ENCODE measurements at places on chromosomes 1 and 21.

DNA sequence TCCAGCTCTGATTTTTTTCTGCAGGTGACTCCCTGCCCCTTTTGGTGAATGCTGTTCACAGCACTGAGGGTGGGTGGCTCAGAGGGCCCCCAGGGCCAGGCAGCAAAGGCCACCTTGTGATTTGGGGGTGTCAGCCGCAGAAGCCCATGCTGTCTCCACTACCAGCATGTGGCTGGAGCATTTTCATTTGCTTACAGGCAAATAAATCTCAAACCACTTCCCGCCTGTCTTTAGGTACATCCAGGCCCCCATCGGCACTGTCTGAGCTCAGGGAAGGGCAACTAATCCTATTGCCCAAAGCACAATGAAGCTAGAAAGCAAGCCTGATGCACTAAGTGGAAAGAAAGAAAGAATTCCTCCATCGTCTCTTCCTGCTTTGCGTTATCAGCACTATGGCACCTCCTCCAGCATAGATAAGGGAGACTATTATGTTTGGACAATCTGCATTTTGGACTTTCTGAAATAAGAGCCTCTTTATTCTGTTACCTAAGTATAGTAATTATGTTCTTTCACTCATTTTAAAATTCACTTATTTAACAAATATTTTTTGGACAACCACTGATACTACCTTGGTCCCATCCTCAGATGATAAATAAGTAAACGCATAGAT is 100.5 kb upstream of the TLR5 start:
- no peak for DNase-seq

DNA sequence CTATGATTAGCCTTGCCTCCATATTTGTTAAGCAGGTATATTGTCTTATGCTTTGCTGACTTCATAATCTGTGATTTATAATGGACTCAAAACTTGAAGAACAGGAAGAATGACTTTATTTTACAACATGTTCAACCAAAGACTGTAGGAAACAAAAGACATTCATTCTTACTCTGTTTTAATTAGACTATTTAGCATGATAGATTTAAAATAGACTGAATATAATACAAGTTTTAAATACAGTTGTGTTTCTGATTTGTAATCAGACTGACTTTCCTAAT is 63.1 kb downstream of the CDC14A start:
- DNase-seq, result no peak

DNA sequence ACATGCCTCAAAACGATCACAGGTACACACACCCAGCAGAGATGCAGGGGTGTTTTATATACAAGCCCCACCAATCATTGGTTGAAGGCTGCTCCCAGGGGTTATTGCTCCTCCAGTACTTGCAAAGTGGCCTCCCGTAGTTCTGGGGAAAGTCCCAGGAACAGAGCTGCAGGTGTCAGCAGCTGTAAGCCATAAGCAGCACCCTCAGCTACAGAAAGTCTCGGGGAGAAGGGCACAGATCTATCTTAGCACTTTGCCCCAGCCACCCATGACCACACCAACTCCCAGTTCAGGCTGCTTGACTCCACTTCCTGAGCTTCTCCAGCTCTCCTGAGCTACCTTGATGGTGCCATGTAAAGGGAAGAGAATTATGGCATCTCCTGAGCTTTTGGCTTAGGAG is 222.7 kb upstream of the GJB5 start:
- DNase-seq, result no peak

DNA sequence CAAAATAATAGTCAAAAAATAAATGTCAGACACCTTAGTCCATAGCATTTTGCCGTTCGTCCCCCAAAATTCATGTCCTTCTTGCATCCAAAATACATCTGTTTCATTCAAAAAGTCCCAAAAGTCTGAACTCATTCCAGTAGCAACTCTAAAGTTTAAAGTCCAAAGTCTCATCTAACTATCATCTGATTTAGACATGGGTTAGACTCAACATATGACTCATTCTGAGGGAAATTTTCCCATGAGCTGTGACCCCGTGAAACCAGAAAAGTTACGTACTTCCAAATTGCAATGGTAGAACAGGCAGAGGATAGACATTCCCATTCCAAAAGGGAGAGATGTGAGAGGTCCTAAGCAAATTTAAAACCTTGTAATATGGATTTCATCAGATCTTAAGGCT is 48.6 kb upstream of the CACHD1 start:
- DNase-seq, result no peak

- peak; percentile 2 for DNase-seq
Measured at GRCh38 chr1:160251687-160252526, 10.4 kb downstream of the DCAF8 start.

- DNase-seq, result no peak
Measured at GRCh38 chr1:171112119-171112518, 21.4 kb downstream of the FMO3 start.

GRCh38 chr1:23555270-23555985 is 3.9 kb downstream of the ID3 start:
- no peak for DNase-seq

GRCh38 chr1:205632669-205633169 is 908 bp upstream of the ELK4 start:
- no peak for DNase-seq

- peak; percentile 60 for DNase-seq
Measured at GRCh38 chr1:47865881-47866535, 131.2 kb downstream of the TRABD2B start.

GRCh38 chr1:233333086-233333485 is 5.6 kb downstream of the MAP3K21 start:
- no peak for DNase-seq

- DNase-seq, result no peak
Measured at GRCh38 chr1:228293393-228293792, 85.5 kb downstream of the OBSCN start.

- DNase-seq, result no peak
Measured at GRCh38 chr1:94927405-94928175, 680 bp upstream of the CNN3 start.

DNA sequence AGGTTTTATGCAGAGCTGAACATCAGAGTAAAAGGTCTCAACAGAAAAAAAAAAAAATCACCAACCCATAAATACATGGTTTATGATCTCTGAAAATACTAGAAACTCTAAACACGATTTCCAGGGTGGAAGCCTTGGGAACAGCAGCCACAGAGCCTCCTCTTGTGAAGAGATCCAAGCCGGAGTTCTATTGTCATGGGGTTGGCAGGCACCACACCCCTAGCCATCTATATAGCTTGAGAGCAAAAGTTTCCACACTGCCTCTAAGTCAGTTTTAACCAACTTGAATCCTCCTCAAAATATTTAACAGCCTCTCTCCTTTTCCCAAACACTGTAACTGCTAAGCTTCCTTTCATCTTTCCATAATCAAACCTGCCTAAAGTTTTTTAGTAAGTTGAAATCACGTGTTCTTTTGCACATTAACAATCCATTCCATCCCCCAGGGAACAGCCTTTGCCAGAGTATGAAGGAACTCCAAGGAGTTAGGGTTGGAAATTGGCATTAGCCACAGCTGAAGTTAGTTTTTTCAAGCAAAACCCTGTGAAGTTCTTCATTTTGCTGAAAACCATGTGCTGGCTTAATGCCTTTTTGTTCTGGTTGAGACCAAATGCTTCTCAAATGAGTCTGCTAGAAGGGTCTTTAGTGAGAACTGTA is 13.8 kb upstream of the SEC16B start:
- no peak for DNase-seq

DNA sequence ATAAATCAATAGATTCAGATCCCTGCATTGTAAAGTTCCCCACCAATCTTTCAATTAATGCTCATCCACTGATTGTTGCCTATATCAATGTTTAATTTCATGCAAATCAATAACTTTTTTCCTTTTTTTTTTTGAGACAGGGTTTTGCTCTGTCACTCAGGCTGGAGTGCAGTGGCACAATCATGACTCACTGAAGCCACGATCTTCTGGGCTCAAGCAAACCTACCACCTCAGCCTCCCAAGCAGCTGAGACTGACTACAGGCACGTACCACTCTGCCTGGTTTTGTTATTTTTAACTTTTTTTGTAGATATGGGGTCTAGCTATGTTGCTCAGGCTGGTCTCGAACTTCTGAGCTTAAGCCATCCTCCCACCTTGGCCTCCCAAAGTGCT is 25.7 kb downstream of the DIO1 start:
- DNase-seq, result no peak

GRCh38 chr1:15189692-15190370 is 36.3 kb downstream of the TMEM51 start:
- DNase-seq, result no peak

DNA sequence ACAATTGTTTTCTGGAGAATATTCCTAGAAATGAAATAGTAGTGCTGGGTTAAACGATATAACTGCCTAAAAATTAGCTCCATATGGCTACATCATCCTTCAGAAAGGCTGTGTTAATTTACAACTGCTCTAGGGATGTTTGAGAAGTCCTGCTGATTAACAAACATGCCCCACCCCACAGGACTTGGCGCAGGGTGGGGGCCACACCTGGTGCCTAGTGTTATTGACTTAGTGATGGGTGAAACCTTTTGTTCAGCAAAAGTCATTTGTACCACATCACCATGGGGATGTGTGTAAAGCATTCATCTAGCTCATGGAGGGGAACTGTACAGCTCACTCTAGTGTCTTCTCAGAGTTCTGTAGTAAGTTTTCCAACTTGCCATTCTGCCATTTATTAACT is 492.8 kb downstream of the CAMTA1 start:
- no peak for DNase-seq

DNA sequence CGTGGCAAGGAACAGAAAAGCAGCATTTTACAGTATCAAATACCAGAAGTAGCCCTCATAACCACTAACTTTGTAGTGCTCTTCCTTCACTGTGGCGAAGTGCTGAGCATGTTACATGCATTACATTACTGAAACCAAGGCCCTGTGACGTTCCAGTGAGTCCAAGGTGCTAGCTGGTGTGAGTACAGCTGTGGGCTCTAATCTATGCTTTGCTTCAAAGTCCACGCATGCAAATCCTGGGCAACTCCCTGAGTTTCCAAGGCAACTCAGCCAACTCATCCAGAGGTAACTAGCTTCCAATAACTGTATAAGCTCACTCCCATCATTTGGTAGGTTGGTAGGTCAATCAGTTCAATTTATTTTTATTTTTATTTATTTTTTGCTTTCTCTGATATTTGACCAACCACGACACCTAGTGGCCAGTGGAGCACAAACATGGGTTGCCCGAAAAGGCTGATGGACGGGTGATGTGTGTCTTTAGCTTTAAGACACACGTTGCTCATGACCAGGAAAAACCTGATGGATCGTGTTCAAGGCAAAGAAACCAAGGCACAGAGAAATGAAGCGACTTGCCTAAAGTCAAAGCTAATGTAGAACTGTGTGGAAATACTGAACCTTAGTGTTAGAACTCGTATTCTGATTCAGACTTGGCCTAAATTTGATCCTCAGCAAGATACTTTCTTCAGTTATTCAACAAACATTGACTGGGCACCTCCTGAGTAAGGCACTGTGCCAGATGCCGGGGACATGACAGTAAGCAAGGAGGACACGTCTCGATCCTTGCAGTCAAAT is 73.0 kb downstream of the GNG12 start:
- DNase-seq, result no peak

DNA sequence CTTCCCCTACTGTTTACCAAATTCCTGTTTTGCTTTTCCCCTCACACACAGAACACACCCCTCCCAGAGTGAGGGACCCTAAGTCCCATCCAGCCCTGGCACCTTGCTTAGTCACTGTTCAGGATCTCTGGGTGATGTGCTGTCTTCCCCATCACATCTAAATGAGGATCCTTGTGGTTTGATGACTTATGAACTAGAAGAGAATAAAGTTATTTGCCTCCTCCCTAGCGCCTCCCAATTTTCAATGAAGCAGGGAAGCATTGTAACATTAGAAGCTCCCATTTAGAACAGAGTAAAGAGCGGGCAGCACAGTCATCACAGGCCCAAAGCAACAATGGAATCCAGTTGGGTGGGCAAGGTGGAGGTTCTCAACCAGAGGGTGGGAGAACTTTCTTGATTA is 27.0 kb downstream of the DISC1 start:
- no peak for DNase-seq

DNA sequence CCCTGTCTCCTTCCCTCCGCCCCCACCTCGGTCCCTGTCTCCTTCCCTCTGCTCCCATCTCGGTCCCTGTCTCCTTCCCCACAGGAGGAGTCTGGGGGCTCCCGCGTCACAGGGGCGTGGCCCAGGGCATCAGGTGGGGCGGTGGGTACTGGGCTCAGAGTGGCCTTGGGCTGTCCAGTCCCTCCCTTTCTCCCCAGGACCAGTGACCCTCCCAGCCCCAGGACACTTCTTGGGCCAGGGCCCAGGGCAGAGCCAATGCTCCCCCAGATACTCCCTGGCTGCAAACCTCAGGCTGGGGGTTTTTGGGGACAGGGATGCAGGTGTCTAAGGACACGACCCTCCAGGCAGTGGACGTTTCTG is 6.8 kb upstream of the RNF223 start:
- DNase-seq, result no peak

- no peak for DNase-seq
Measured at GRCh38 chr1:6424619-6425593, at the start of gene ESPN. Gene ESPN, plus strand, starts transcription at chr1:6424776. Its CDS starts 180 bp downstream, at chr1:6424956.

GRCh38 chr1:99173282-99173681 is 91.0 kb upstream of the PLPPR4 start:
- no peak for DNase-seq

GRCh38 chr1:206660136-206660535 is 24.6 kb upstream of the MAPKAPK2 start:
- DNase-seq, result no peak

- DNase-seq, result no peak
Measured at GRCh38 chr1:200873116-200873670, 412 bp downstream of the GPR25 start.

- DNase-seq, result peak; percentile 24
Measured at GRCh38 chr1:227942021-227942715, 5.6 kb downstream of the WNT9A start.

Measured in NCI-H524 treated with DMSO at 0.1 percent for 48 hours (cell line).